Karpas-422 (cell line): ENCODE measurements at places on chromosomes 1 and 21. TPM values are rescaled to one million over a fixed set of nuclear protein-coding genes. Genes with fewer than 3 reads are reported as not detected.

The TSACC gene
- 4.5 TPM in 1 of 2 replicates, not detected in the other for total RNA-seq

The NBPF10 gene
- under 0.01 and 0.15 TPM in 2 replicates for total RNA-seq

The PMF1 gene
- 40.1 and 51.2 TPM in 2 replicates for total RNA-seq

The IVL gene
- total RNA-seq: not detected in 2 replicates

The CRYBG2 gene
- 1.3 TPM in 1 of 2 replicates, not detected in the other for total RNA-seq

The KRTAP11-1 gene
- not detected in 2 replicates for total RNA-seq

The CAPN8 gene
- not detected in 2 replicates for total RNA-seq

The DMRTA2 gene
- total RNA-seq: 0.04 TPM in 1 of 2 replicates, not detected in the other
